ENCODE measurements at places on chromosomes 13 and 19.

DNA sequence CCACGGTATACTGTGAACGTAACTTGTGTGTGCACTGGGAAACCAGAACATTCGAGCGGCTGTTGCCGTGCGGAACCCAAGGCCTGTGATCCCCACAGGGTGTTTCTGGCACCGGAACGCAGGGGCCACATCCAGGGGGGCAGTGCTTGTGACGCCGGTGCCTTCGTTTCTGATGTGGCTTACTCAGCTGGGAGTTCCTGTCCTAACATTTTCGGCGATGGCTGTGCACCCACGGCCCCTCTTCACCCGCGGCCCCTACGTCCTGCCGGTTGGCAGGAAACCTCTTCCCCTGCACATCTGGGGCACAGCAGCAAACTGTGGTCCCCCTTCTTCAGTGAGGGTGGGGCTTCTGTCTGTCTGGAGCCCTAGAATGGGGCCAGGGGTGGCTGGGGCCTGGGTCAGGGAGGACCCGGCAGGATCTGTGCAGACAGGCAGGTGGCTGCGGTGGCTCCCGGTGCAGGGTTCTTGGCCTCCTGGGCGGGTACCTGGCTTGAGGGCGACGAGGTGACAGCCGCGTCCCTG, 26.2 kb downstream of the CSNK1G2 start:
- H3K4me3 ChIP-seq = no peak overlapping the region
- no peaks in the 10 kb centered on the region for H3K27me3 ChIP-seq
- DNase-seq = peak; percentile 64

DNA sequence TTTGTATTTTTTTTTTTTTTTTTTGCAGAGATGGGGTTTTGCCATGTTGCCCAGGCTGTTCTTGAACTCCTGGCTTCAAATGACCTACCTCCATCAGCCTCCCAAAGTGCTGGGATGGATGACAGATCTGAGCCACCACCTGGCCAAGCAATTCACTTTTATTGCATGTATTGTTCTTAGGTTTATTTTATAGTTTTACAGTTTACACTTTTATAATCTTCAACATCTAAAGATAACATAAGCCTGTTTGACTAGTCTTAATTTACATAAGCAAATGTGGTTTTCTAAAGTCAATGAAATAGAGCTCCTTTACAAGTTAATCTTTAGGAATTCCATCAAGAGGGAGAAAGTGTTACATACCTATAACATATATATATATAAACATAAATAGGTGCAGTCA, 9.5 kb upstream of the MPV17L2 start:
- no peak for DNase-seq
- peaks cover 2% of the 10 kb centered on the region for H3K36me3 ChIP-seq
- H3K27ac ChIP-seq = no peak overlapping the region
- no peaks in the 10 kb centered on the region for H3K4me1 ChIP-seq
- H3K4me3 ChIP-seq = no peak overlapping the region

GRCh38 chr19:572743-573518, 535 bp downstream of the BSG start:
- H3K27ac ChIP-seq = peak overlapping the region; percentile 90
- H3K4me1 ChIP-seq = peaks cover 30% of the 10 kb centered on the region
- H3K4me3 ChIP-seq = peak overlapping the region; percentile 90
- peaks cover 3% of the 10 kb centered on the region for H3K36me3 ChIP-seq

- H3K4me1 ChIP-seq = peaks cover 32% of the 10 kb centered on the region
- DNase-seq = peak; percentile 90
- H3K36me3 ChIP-seq = peaks cover 38% of the 10 kb centered on the region
- peak overlapping the region; percentile 94 for H3K4me3 ChIP-seq
Measured at GRCh38 chr19:3986260-3987041, 1.2 kb upstream of the EEF2 start.

- DNase-seq = peak; percentile 67
- peaks cover 25% of the 10 kb centered on the region for H3K4me1 ChIP-seq
- no peaks in the 10 kb centered on the region for H3K36me3 ChIP-seq
- no peaks in the 10 kb centered on the region for H3K27me3 ChIP-seq
- no peak overlapping the region for H3K27ac ChIP-seq
Measured at GRCh38 chr13:51970349-51970748, 40.9 kb downstream of the ATP7B start.

DNA sequence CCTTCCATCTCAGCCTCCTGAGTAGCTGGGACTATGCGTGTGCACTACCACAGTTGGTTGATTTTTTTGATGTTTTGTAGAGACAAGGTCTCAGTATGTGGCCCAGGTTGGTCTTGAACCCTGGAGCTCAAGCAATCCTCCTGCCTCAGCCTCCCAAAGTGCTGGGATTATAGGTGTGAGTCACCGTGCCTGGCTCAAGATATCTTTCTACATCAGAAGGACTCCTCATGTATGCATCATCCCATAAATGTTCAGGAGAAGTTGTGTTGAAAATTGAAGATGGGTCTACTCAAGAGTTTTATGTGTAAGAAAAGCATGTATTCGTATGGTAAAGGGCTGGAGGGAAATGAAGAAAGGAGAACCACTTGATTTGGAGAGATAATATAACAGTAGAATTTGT, 71.8 kb upstream of the STK24 start:
- H3K4me1 ChIP-seq = peaks cover 4% of the 10 kb centered on the region
- H3K4me3 ChIP-seq = no peak overlapping the region
- peaks cover 17% of the 10 kb centered on the region for H3K27me3 ChIP-seq
- no peaks in the 10 kb centered on the region for H3K36me3 ChIP-seq
- H3K27ac ChIP-seq = no peak overlapping the region

GRCh38 chr19:45878043-45878794, 7.7 kb downstream of the IRF2BP1 start:
- H3K27me3 ChIP-seq = peaks cover 16% of the 10 kb centered on the region
- peaks cover 31% of the 10 kb centered on the region for H3K4me1 ChIP-seq
- peak overlapping the region; percentile 6 for H3K27ac ChIP-seq
- no peak overlapping the region for H3K4me3 ChIP-seq
- no peak for DNase-seq

GRCh38 chr19:41998246-41999020, 4.4 kb upstream of the ATP1A3 start:
- H3K36me3 ChIP-seq = peaks cover 3% of the 10 kb centered on the region
- peaks cover 25% of the 10 kb centered on the region for H3K4me1 ChIP-seq
- DNase-seq = peak; percentile 85
- H3K27ac ChIP-seq = no peak overlapping the region

GRCh38 chr13:76709851-76710250, 176.4 kb downstream of the KCTD12 start:
- H3K27me3 ChIP-seq = peaks cover 2% of the 10 kb centered on the region
- H3K27ac ChIP-seq = no peak overlapping the region
- H3K4me3 ChIP-seq = no peak overlapping the region
- H3K36me3 ChIP-seq = no peaks in the 10 kb centered on the region
- no peak for DNase-seq

- no peak for DNase-seq
- no peaks in the 10 kb centered on the region for H3K27me3 ChIP-seq
- H3K4me1 ChIP-seq = no peaks in the 10 kb centered on the region
Measured at GRCh38 chr13:103799028-103799427, 732.8 kb upstream of the SLC10A2 start.

DNA sequence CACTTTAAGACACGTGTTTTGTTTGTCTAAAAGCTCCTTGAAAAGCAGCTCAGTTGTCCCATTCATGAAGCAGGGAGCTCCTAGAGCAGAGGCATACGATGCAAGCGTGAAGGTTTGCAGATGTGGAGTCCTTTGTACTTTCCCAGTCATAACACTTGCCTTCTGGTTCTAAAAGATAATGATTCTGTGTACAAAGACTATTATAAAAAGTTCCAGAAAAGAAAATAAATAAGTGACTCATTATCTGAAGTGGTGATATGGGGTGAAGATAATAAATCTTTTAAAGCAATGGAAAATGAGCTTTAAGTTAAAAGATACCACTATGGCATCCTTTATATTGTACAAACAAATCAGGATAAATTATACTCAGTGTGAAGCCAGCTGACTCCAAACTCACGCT, 569.9 kb downstream of the MYO16 start:
- DNase-seq = no peak
- H3K27ac ChIP-seq = no peak overlapping the region
- no peaks in the 10 kb centered on the region for H3K27me3 ChIP-seq
- H3K36me3 ChIP-seq = no peaks in the 10 kb centered on the region
- H3K4me1 ChIP-seq = no peaks in the 10 kb centered on the region
- H3K4me3 ChIP-seq = no peak overlapping the region

- no peak for DNase-seq
- H3K4me1 ChIP-seq = no peaks in the 10 kb centered on the region
- H3K36me3 ChIP-seq = no peaks in the 10 kb centered on the region
Measured at GRCh38 chr13:108700422-108701170, 71.2 kb downstream of the MYO16 start.

DNA sequence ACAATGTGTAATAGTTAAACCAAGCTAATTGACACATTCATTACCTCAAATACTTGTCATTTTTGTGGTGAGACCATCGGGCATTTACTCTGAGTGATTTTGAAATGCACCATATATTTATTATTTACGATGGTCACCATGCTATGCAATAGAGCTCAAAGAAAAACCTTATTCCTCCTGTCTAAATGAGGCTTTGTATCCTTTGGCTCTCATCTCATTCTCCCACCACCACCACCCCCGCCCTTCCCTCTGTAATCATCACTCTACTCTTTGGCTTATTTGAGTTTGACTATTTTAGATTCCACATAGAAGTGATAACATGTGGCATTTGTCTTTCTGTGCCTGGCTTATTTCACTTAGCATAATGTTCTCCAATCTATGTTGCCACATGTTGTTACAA, 124.9 kb downstream of the CYSLTR2 start:
- DNase-seq = no peak
- no peaks in the 10 kb centered on the region for H3K36me3 ChIP-seq
- no peak overlapping the region for H3K27ac ChIP-seq
